ENCODE measurements at places on chromosomes 2 and 18.

- no peak for DNase-seq
Measured at GRCh38 chr2:157170299-157170698, 87.2 kb upstream of the GALNT5 start.

GRCh38 chr2:467101-467500, 179.2 kb upstream of the ALKAL2 start:
- DNase-seq, result no peak

DNA sequence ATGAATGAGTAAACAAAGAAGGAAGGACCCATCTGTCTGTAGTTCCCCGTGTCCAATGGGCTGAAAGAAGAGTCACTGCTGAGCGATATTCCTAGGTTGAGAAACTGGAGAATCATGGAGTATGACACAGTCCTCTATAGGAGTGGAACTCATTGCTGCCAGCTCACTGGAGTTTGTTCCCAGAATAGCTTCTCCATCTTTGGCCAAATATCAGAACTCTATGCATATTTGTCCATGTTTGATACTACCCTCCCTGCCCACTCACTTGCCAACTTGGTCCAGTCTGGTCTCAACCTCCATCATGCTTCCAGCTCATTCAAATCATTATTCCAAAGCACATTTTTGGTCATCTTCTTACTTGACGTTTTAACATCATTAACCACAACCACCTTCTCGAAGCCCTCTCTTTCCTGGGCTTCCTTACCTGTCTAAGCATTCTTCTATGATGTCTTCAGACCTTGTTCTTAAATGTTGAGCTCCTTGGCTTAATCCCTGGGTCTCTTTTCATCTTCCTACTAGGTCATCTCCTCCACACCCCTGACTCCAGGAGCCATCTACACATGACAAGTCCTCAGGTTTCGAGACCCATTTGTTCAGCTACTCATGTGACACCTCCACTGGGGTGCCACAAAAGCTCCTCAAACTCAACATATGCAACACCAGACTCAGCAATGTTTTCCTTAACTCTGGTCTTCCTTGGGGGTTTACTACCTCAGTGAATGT, 221.6 kb downstream of the MYCN start:
- DNase-seq, result no peak

DNA sequence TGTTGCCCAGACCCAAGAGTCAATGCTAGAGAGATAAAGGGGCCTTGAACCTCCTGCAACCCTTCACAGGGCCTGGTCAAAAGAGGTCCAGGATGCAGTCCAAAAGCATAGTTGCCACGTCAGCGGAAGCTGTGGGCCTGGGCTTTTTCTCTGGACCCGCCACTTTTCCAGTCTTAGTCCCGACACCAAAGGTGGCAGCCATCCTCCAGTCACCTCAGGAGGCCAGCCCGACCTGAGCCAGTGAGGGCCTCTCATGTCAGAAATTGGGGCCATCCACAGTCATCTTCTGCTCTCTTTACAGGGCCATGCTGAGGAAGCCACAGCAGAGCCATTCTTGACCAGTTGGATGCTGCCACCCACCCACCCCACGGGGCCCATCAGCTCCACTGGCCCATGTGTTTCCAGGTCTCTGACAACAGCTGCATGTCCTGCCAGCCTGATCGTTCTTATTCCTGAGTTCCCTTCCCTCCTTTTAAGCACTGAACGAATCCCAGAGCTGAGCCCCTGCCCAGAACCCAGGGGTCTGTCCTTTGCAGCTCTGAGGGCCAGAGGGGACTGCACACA, 34.1 kb upstream of the KLHL29 start:
- DNase-seq, result no peak

DNA sequence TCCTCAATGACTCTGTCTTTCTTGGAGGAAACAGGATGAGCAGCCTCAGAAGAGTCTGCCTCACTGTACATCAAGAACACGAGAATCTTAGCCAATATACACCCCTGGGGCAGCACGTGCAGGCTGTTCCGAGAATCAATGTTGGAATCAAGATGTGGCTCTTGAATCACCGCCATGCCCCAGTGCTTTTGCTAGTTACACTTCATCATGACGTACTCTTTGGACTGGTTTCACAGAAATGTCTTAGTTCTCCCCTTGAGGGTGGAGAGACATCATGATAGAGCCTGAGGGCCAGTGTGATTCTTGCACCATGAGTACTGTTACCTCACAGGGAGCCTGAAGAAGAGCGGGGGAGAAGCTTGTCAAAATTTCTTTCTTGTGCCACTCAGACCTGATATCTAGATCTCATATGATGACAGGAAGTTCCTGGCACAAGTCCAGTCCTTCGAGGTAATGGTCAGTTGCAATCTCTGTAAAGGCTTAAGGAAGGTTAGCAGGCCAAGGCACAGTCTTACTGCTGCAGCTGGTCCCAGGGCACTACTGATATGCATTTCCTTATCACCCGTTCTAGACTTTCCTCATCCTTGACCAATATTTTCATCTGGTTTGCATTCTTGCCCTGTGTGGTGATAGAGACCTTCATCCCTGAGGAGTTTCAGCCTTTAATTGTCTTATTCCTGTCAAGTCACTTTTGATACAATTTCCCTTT, 28.2 kb upstream of the STAT4 start:
- no peak for DNase-seq

DNA sequence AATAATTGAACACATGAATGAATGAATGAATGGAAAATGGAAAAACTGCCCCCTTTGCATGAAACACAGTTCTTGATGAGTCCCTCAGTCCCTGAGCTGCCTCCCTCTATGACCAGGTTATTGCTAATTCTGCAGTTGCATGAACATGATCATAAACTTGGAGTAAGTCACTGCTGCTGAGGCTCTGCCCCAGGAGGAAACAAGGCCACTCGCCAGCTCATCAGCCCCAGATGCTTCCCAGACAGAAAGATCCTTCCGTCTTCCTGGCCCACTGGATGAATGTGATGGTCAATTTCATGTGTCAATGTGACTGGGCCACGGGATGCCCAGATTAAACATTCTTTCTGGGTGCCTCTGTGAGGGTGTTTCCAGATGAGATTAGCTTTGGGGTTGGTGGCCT, 16.4 kb downstream of the GPR45 start:
- no peak for DNase-seq

- no peak for DNase-seq
Measured at GRCh38 chr2:195148004-195148403, 509.0 kb upstream of the SLC39A10 start.

DNA sequence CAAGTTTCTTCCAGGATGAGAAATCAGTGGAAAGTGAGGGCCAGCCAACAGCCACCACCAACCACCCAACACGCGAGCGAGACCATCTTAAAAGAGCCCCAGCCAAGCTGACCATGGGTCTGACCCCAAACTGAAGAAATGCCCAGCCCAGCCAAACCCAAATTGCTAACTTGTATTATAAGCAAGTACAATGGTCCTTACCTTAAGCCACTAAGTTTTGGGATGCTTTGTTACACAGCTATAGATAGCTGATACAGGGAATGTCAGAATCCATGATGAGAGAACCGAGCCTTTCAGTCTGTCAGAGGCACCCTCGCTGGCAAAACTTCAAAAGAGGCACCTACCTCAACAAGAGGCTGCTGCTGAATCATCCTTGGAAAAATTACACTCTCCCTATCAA, 17.0 kb downstream of the STK39 start:
- no peak for DNase-seq

- peak; percentile 34 for DNase-seq
Measured at GRCh38 chr2:11508279-11508678, 25.6 kb upstream of the GREB1 start.

DNA sequence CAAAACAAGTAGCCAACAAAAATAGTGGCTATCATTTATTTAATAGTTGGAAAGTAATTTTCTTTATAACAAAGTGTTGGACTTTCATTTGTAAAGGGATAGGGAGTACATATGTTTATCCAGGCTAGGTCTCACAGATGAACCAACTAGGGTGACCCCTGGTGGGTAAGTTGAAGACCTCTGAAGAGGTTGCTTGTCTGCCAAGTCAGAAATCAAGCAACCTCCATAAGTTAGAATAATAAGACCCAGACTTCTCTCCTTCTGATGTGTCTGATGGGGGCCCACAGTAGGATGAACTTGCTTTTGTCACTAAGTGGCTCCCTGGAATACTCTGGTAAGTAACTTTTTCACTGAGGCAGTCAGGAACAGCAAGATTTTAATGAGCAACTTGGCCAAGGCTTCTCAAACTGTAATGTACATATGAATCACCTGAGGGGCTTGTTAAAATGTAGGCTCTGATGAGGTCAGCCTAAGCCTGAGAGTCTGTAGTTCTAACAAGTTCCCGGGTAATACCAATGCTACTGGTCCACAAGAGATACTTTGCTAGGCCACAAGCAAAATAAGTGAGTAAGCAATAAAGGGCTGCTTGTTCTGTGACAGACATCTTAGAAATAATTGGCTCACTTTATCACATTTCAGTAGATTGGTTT, 319.6 kb downstream of the PIK3C3 start:
- DNase-seq, result no peak

DNA sequence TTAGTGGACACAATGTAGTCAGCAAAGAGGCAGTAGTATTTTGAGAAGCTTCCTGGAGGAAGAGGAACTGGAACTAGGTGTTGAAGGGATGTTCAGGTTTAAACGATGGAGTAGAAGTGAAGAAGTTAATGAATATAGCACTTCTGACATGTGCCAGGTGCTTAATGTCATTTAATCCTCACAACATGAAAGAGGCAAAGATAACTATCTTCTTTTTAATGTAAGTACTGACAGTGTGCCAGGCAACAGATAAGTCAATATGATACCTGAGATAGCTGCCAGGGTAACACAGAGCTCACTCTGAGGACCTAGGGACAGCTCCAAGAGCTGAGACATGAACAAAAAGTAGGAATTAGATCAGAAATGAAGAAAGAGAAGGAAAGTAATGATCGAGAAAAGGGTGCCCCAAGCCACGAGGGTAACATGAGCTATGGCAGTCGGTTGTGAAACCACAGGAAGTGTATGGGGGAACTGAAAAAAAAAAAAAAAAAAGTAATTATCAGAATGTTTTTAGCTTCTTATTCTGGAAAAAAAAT, 140.7 kb downstream of the RNF144A start:
- DNase-seq, result no peak
